ENCODE measurements at places on chromosomes 2 and 18.

DNA sequence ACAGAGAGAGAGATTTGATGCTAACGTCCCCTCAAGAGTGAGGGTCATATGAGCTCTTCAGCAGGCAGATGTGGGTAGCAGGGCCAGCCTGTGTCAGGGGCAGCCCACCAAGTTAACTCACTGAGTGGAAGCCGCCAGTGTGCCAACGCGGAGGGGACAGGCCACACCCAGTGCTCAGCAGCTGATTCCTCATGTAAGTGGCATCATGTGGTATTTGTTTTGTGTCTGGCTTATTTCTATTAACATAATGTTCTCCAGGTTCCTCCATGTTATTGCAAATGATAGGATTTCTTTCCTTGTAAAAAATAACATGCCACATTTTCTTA is 4.0 kb downstream of the IMP4 start:
- DNase-seq: no peak

DNA sequence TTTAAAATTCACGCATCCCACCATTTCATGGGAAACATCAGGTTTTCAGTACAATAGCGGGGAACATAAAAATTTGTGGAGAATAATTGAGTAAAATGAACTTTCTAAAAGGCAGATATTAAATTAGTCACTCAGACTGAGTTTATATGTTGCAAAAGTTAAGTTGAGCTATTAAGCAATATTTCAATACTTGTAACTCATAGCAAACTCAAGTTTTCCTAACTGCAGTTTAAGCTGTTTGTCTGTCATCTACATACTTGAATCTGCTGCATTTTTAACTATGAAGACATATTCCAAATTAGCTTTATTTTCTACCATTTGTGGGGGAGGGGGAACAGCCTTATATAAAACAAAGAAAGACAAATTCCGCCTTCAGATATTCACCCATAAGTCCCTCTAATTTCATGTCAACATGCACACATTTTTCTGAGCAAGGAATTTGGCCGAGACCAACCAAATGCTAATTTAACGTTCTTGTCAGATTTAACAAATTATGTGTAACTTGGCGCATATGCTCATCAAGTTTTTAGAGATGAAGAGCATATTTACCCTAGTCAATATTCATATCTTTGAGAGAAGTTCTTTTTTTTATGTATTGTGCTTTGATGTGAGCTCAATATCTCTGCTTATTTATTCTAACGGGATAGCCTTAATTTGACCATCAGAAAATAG is 462.9 kb downstream of the TXNL1 start:
- DNase-seq: no peak

GRCh38 chr18:53937037-53937436 is 287.4 kb downstream of the MBD2 start:
- no peak for DNase-seq

GRCh38 chr2:150339951-150340350 is 147.5 kb downstream of the RND3 start:
- peak; percentile 96 for DNase-seq

DNA sequence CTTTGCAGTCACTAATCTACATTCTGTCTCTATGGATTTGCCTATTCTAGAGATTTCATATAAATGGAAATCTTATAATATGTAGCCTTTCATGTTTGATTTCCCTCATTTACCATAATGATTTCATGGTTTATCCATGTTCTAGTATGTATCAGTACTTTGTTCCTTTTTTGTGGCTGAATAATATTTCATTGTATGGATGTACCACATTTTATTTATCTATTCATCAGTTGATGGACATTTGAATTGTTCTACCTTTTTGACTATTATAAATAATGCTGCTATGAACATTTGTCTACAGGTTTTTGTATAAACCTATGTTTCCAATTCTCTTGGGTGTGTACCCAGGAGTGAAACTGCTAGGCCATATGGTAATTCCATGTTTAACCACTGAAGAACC is 221.1 kb downstream of the ICOS start:
- DNase-seq: no peak
